ENCODE measurements at places on chromosomes 1 and 21.
A peak's percentile ranks its signal among the peaks of the same experiment; 100 is the strongest.

DNA sequence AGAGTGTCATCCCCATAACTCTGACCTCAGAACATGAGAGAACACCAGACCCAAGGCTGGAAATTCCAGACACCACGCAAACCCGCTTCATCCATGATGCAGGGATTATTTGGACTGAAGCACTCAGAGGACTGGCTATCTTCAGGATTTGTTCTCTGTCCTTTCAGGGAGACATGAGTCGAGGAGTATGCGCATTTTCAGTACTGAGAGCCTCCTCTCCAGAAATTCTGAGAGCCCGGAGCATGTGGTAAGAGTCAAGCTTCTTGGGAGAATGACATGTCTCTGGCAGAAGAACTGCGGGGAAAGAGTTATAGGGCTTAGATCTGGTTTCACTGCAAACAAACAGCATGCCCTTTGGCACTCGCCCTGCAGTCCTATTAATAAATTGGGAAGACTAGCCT is 6.9 kb downstream of the LAX1 start:
- H3K4me3 ChIP-seq = no peak overlapping the region
- peaks cover 32% of the 10 kb centered on the region for H3K4me1 ChIP-seq
- H3K27me3 ChIP-seq = no peaks in the 10 kb centered on the region
- no peak for DNase-seq
- peaks cover 5% of the 10 kb centered on the region for H3K36me3 ChIP-seq
- H3K27ac ChIP-seq = peak overlapping the region; percentile 83

- no peak overlapping the region for H3K4me3 ChIP-seq
- H3K27me3 ChIP-seq = peaks cover 46% of the 10 kb centered on the region
- H3K27ac ChIP-seq = no peak overlapping the region
- no peaks in the 10 kb centered on the region for H3K36me3 ChIP-seq
- peaks cover 4% of the 10 kb centered on the region for H3K4me1 ChIP-seq
Observed at GRCh38 chr1:39900662-39901463, 854 bp downstream of the MYCL start.

DNA sequence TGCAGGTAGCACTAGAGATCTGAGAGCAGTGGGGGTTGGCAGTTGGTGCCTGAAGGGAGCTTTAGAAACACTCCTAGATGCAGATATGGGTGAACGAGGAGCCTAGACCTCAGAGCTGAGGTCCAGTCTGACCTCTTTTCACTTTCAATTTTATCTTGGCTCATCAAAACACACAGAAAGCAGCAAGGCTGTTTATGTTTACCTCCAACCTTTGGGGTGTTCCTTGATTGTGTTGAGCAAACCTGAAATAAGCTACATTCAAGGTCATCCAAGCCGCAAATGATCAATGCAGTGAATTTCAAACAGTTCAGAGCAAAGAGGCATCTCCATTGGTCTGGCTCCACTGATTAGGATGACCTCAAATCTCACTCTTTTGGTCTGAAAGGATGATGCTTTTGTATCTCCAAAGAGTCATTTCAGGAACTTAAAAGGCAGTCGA is 1.3 kb downstream of the LY9 start:
- DNase-seq = no peak
- H3K4me1 ChIP-seq = peaks cover 71% of the 10 kb centered on the region
- H3K27ac ChIP-seq = peak overlapping the region; percentile 65
- H3K4me3 ChIP-seq = peak overlapping the region; percentile 81

DNA sequence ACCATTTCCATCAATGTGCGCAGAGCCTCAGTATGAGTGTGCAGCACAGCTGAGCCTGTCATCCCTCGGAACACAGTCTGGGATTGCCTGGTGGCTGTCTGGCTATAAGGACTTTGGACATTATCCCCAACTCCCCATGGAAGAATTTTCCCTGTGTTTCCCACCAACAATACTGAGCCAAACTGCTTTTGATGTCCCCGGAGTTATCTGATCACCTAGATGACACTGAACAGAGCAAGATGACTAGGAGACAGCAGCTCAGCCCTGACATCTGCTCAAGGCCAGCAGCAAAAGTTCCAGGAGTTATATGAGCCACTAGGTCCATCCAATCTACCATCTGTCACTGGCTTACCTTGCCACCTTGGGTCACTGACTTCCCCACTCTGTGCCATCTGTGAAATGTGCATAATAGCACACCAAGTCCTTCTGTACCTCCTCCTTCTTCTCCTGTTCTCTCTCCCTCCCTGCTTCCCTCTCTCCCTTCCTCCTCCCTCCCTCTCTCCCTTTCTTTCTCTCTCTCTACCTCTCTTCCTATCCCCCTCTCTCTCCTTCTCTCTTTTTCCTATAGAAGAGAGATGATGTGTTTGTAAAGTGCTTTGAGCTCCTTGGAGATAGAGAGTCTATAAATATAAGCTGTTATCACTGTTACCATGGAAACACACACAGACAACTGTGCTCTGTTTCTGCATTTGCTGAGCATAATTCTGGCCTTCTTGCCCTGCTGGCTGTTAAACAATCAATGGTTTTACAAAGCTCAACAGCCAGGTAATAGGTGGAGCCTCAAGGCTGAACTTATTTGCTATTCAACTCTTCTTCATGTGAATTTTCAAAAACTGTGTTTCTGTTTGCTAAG is 19.7 kb upstream of the ATP1B1 start:
- H3K27me3 ChIP-seq = peaks cover 3% of the 10 kb centered on the region
- H3K36me3 ChIP-seq = no peaks in the 10 kb centered on the region
- peaks cover 3% of the 10 kb centered on the region for H3K4me1 ChIP-seq
- no peak overlapping the region for H3K27ac ChIP-seq

DNA sequence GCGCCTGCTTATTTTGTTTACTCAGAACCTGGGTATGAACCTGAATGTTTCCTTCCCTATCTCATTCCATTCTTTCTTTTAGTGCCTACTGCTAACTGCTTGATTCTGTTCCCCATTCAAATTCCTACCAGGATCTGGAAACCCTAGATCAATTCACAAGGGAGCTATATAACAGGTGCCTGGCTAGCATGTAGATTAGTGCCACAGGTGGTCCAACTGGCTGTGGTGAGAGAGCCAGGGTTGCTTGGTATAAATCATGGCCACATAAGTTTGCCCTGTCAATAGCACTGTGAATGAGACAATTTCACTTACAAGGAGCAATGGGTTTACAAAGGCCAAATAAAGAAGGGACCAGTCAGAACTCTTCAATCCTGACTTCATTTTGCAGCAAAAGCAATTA is 6.6 kb upstream of the PRPF38B start:
- H3K27ac ChIP-seq = no peak overlapping the region
- H3K4me3 ChIP-seq = no peak overlapping the region
- no peaks in the 10 kb centered on the region for H3K36me3 ChIP-seq

DNA sequence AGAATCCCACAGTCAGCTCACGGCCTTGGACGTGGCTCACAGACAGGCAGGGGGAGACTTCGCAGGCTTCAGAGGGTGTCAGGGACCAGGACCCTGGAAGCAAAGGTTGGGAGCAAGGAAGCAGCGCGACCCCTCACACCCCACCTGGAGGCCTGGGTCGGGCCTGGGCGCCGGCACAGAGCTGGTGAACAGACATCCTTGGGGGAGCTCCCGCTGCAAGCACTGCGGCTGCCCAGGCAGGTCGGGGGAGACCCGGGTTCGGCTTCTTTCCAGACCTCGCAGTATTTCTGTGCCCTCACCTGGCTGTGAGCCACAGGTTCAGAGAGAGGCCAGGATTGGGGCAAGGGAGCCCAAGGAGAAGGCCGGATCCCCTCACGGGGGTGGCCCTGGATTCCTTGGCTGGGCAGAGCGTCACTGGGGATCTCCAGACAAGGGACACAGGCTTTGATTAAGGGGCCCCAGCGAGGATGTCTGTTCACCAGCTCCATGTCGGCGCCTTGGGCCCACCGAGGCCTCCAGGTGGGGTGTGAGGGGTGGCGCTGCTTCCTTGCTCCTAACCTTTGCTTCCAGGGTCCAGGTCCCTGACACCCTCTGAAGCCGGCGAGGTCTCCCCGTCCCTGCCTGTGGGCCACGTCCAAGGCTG is 37.9 kb upstream of the TSPEAR start:
- no peaks in the 10 kb centered on the region for H3K36me3 ChIP-seq
- peaks cover 7% of the 10 kb centered on the region for H3K27me3 ChIP-seq
- peaks cover 4% of the 10 kb centered on the region for H3K4me1 ChIP-seq

DNA sequence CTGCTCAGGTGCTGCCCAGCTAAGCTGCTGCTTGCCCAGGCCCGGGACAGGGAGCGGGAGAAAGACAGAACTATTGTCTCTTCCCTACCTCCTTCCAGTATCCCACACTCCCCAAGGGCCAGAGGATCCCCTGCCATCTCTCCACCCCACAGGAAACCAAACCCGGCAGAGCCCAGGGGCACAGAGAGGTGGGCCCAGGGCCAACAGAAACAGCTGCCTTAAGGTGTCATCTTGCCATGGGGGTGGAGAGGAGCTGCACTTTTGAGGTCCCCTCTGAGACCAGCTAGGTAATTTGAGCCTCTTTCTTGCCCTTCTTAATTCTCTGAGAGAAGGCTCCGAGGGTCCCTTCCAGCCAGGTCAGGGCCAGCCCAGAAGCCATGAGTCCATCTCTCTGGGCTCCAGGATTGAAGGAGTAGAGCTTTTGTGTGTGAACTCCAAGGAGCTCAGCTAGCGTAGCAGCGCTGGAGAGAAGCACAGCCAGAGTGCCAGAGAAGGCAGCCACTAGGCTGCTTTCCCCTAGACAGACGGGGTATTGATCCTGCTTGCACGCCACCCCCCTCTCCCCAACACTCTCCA is 9.7 kb upstream of the GPR61 start:
- H3K36me3 ChIP-seq = no peaks in the 10 kb centered on the region
- H3K4me1 ChIP-seq = peaks cover 5% of the 10 kb centered on the region
- H3K27me3 ChIP-seq = no peaks in the 10 kb centered on the region
- H3K4me3 ChIP-seq = no peak overlapping the region
- H3K27ac ChIP-seq = no peak overlapping the region

GRCh38 chr1:184507604-184508280 is 120.9 kb downstream of the C1orf21 start:
- H3K27me3 ChIP-seq = no peaks in the 10 kb centered on the region
- no peak for DNase-seq
- peaks cover 10% of the 10 kb centered on the region for H3K36me3 ChIP-seq

DNA sequence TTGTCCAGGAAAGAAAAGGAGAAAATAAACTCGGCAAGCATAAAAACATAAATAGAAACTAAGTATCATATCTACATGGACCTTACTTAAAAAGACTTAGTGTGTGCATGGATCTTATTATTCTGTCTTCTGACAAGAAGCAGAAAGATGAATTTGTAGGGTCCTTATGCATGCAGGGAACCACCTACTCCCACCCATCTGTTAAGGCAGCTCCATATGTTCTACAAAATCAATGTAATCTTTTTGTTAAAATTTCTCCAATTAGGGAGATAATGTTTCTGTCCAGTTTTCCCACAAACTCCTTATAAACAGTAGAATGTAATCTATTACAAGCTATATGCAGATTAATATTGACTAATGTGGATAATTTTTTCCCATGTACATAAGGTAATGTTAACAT is 13.9 kb upstream of the PTPN14 start:
- H3K4me3 ChIP-seq = no peak overlapping the region
- no peaks in the 10 kb centered on the region for H3K36me3 ChIP-seq
- no peaks in the 10 kb centered on the region for H3K4me1 ChIP-seq
- H3K27ac ChIP-seq = no peak overlapping the region

DNA sequence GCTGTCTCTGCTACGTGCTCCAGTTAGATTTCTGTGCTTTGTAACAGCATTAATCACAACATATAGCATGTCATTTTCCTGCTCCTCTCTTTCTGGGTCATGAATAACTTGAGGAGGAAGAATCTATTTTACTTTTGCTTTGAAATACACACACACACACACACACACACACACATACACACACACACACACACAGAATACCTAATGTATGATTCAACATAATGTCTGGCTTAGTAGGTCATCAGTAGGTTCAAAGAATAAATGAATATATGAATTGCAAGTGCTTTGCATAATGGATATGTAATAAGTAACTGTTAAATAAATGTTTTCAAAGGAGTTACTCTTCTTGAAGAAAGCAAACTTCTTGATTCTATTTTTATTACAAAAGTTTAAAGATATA is 249.0 kb downstream of the PDE4B start:
- no peaks in the 10 kb centered on the region for H3K36me3 ChIP-seq
- peaks cover 8% of the 10 kb centered on the region for H3K27me3 ChIP-seq
- DNase-seq = no peak
- H3K27ac ChIP-seq = no peak overlapping the region
- no peak overlapping the region for H3K4me3 ChIP-seq

GRCh38 chr1:200681231-200681630 is 11.5 kb upstream of the DDX59 start:
- no peak overlapping the region for H3K4me3 ChIP-seq
- H3K36me3 ChIP-seq = no peaks in the 10 kb centered on the region
- no peak for DNase-seq
- no peaks in the 10 kb centered on the region for H3K4me1 ChIP-seq
- H3K27me3 ChIP-seq = peaks cover 2% of the 10 kb centered on the region

Measured in natural killer cell treated with Interleukin-12 subunit alpha and Interleukin-12 subunit beta and Interleukin-15 and Interleukin-18, amount 100 ng/mL, for 72 hours (primary cell).